ELR (cell line): ENCODE measurements at places on chromosomes 7 and 10.

GRCh38 chr7:149690688-149691446, 82.5 kb downstream of the ZNF467 start:
- peak; percentile 68 for DNase-seq

- DNase-seq = no peak
These were observed 25.1 kb downstream of the CPEB3 start for GRCh38 chr10:92265687-92266258.

DNA sequence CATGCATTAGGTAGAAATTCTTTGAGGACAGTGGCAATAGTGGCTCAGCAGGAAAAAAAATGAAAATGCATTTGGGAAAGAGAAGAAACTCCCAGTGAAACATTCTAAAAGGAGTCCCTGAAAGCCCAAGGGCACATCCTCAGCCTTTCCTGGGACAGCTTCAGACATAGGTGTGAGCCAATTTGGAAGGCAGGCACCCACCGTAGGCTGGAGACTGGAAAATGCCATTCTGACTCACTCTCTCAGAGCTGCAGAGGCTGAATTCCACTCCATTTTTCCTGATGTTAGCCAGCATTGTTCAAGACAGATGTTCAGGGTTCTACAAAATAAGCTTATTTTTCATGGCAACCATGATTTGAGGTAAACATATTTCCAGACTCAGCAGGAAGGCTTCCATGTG, 379.0 kb upstream of the FZD8 start:
- no peak for DNase-seq

- no peak for DNase-seq
These were observed 223.2 kb upstream of the LRRN3 start for GRCh38 chr7:110867771-110868170.

DNA sequence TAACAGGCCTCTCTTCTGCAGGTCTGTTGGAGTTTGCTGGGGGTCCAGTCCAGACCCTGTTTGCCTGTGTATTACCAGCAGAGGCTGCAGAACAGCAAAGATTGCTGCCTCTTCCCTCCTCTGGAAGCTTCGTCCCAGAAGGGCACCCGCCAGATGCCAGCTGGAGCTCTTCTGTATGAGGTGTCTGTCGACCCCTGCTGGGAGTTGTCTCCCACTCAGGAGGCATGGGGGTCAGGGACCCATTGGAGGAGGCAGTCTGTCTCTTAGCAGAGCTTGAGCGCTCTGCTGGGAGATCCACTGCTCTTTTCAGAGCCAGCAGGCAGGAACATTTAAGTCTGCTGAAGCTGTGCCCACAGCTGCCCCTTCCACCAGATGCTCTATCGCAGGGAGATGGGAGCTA, 361.1 kb upstream of the NRP1 start:
- DNase-seq = no peak

DNA sequence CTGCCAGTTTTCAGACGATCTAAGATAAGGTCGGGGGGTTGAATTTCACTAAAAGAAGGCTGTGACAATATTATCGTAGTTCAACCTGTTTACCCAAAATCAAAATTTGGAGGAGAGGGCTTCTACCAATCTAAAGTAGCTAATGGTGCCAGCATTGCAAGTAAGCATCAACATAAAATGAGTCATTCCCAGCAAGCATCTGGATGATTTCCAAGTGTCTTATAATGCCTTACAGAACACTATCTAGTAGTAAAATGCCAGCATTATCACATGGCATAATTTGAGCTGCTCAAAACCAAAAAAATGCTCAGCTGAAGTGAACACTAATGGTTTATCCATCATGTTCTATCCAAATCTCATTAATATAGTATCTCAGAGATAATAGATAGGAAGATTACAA, 1193.9 kb downstream of the DNAJB9 start:
- DNase-seq = peak; percentile 60

GRCh38 chr7:107122486-107122911, 46.3 kb upstream of the HBP1 start:
- peak; percentile 12 for DNase-seq

DNA sequence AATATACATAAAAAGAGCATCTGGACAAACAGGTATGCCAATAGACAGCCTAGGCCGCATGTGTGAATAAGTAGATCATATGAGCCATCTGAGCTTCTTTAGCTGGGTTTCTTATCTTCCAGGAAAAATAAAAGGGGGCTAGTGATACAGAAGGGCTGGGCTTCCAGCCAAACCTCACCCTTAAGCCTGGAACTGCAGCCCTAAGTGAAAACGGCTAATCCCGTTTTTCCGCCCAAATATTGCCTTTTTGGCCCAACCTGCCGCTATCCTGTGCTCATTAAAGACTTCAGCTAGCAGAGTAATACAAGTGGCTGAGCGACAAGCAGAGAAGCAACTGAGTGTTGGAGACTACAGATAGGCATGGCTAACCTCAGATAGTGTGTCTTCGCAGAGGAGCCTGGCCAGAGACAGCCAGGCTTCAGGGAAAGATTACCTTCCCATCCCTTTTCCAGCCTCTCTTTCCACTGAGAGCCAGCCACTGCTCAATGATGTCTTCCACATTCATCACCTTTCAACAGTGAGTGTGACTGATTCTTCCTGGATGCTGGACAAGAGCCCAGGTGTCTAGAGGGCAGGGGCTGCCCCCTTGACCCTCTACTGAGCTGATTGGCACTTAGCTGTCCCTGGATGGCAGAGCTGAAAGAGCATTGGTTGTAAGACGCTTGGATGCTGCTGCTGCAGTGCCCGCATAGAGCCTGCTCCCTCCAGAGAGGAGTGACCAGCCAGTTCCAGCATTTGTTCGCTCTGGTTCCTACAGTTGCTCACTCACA, 108.9 kb downstream of the ITGB8 start:
- no peak for DNase-seq

DNA sequence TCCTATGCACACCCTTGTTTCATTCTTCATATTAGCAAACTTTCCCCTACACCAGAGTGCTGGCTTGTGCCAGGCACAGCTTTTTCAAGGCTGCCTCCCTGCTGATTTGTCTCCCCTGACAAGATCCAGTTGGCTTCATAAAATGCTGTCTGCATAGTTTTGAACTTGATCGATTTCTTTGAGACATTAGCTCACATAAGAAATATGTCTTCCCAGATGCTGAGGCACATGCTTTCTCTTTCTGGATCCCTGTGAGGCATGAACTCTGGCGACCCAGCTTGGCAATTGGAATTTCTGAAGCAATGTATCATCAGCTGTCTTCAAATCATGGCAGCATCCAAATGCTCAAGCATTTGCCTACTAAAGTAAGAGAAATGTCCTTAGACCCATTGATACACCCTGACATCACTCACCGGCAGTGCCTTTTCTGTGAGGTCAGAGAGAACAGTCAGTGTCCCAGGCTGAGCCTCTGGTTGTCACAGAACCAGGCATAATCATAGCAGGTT, 616.4 kb upstream of the GHITM start:
- no peak for DNase-seq

- peak; percentile 37 for DNase-seq
These were observed 565 bp downstream of the ATP5MK start for GRCh38 chr10:103395754-103396066.

DNA sequence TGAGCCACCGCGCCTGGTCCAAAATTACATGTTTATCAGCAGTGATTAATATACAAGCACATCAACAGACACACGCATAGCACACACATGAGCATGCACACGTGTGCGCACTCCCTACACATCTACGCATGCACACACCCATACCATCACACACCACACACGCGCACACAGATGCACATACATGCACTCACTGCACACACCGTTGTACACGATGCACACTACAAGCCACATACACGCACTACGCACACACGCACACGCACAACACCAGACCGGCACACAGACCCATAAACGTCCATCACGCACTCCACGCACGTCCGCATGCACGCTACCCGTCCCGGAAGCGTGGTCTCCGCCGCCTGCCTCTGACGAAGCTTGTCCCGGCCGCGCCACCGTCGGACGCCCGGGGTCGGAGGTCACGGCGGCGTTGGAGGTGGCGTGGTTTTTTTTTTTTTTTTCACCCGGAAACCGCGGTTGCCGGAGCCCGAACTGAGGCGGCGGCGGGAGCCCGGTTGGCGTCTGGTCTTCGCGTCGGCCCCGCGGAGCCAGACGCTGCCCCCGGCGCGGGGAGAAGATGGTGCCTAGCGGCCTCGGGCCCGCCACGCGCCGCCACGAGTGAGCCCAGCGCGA, at the start of gene TMEM248:
TMEM248 (plus strand) TSS at position 457 of the 627 bp plus-strand sequence. CDS start 20,641 bp downstream, outside the sequence.
- DNase-seq = peak; percentile 86

GRCh38 chr7:44077061-44077460, 5.3 kb downstream of the POLM start:
- DNase-seq = no peak

DNA sequence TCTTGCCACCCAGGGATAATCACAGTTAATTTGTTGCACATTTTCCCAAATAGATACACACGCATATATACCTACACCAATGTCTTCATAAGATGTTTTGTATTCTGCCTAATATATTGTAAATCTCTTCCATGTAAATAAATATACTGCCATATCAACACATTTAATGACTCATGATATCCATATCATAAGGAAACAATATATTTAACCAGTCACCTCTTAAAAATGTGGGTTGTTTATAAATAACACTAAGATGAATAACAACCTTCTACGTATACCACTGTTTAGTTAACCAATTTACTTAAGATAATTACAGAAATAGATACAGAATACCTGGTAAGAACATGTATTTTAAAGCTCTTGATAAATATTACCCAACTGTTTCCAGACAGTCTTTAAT, 38.2 kb downstream of the ELAPOR2 start:
- DNase-seq = no peak

- peak; percentile 71 for DNase-seq
These were observed 5.0 kb upstream of the ANKRD61 start for GRCh38 chr7:6026011-6026819.

- peak; percentile 85 for DNase-seq
These were observed 135.8 kb downstream of the ARID5B start for GRCh38 chr10:62037166-62037831.

- no peak for DNase-seq
These were observed 79.6 kb downstream of the ARL5B start for GRCh38 chr10:18738835-18739234.

GRCh38 chr10:14736600-14737081, 38.1 kb downstream of the FAM107B start:
- no peak for DNase-seq

GRCh38 chr10:5545778-5546710, 21.3 kb downstream of the CALML3 start:
- peak; percentile 89 for DNase-seq

- no peak for DNase-seq
These were observed 408.2 kb downstream of the PHTF2 start for GRCh38 chr7:78206769-78207168.

DNA sequence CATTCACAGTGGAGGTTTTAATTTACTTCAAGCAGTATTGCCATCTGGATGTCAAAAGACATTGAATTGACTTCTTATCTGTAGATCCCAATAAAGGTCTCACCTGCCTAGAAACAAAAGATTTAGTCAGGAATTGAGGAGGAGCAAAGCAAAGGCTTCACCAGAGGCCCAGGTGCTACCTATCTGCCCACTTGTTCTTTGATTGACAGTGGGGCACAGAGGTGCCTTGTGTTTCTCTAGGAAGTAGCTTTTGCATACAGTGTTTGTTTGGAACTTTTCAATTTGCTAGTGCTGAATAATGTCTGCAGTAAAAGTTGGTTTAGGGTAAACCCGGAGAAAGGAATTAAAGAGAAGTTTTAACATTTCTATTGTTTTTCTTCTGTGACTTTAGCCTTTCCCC, 40.4 kb downstream of the AUTS2 start:
- no peak for DNase-seq

- no peak for DNase-seq
These were observed 203.6 kb upstream of the AKR1E2 start for GRCh38 chr10:4622384-4622783.

GRCh38 chr10:44575601-44576380, 190.9 kb upstream of the CXCL12 start:
- no peak for DNase-seq

DNA sequence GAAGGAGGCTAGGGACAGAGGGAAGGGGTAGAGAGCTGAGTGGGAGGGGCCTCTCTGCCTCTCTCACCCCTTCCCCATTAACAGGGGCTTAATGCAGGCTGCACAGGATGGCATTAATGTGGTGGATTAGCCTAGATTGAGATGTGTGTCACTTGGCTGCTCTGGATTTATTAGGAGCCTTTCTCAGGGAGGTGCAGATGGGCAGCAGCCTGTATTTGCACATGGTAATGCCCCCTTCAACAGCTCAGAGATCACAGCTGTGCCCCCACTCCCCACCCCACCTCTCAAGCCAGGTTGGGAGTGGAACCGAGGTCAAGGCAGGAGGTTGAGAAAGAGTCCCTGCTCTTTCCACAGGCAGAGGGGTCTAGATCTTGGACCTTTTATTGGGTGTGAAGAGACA, 7.3 kb downstream of the PITX3 start:
- no peak for DNase-seq

DNA sequence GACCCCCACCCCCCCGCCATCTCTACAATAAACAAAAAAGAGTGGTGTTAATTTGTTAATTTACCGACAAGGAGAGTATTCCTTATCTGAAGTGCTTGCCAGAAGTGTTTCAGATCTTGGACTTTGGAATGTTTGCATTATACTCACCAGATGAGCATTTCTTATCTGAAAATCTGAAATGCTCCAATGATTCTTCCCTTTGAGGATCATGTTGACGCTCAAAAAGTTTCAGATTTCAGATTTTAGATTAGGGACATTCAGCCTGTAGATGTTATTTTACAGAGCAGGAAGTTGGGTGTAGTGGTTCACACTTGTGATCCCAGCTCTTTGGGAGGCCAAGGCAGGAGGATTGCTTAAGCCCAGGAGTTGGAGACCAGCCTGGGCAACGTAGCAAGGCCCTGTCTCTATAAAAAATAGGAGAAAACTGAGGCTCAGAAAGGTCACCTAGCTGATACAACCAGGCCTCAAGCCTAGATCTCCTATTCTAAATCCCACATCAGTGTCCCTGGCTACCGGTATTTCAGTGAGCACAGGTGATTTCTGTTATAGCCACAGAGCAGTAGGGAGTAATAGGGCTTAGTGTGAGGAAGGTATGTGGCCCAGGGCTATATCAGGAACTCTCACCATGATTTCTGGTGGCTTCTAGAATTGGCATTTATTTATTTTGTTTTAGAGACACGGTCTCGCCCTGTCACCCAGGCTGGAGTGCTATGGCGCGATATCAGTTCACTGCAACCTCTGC, 35.4 kb downstream of the TMEM120A start:
- no peak for DNase-seq

DNA sequence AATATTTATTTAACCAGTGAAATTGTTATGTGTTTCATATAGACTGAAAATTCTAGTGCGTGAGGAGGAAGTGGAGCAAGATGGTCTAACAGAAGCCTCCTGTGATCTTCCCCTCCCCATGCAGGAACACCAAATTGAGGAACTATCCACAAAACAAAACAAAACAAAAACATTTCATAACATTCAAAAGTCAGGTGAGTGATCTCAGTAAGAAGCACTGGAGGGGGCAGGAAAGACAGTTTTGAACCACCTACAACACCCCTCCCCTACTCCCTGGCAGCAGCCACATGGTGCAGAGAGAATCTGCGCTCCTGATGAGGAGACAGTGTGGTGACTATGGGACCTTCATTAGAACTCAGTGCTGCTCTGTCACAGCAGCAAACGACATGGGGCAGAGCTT, 221.9 kb upstream of the SEMA3C start:
- DNase-seq = no peak
